ACHN (cell line): ENCODE measurements at places on chromosomes 2 and 18.

GRCh38 chr2:15841776-15842560 is 98.4 kb upstream of the MYCN start:
- no peak for DNase-seq

- DNase-seq: no peak
Measured at GRCh38 chr2:157498483-157498882, 54.6 kb upstream of the CYTIP start.

GRCh38 chr2:73852020-73852419 is 23.3 kb downstream of the STAMBP start:
- DNase-seq: peak; percentile 54

GRCh38 chr2:143088388-143088787 is 40.8 kb upstream of the ARHGAP15 start:
- no peak for DNase-seq

DNA sequence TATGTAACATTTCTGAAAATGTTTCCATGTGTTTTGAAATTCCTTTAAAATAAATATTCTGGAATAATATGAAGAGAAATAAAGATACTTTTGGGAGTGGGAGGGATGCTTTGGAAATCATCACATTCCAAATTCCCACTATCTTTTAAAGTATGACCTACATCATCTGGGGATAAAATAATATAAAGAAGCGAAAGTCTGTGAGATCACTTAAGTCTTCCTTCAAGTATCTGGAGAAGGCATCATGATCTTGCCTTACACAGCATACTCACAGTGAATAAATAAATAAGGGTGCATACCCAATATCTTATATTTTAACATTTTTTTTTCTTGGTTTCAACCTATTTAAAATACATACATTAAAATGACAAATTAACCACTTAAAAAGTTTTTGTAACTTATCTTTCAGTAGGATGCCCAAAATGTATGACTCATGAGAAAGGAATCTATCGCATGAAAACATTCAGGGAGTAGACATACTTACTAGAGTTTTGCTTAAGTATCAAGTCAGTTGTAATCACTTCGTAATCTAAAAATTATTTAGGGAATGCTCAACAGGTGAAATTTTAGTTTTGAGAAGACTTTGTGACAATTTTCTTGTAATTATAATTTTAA is 248.3 kb upstream of the COL3A1 start:
- DNase-seq: peak; percentile 28

DNA sequence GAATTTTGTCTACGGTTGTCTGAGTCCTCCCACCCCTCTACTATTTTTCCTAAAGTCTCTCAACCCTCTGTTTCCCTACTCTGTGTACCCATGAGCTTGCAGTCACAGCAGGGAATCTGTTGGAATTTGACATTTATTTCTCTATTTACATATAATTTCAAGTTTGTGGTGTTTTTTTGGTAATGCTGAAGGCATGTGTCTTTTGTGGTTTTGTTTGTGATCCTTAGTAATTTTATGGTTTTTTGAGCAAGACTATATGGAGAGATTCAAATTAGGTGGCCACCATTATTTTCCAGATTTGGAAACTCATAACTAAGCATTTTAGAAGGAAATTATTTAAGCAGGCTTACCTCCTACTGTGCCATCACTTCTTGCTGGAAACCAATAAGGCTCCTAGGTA is 27.2 kb upstream of the FBLN7 start:
- no peak for DNase-seq

DNA sequence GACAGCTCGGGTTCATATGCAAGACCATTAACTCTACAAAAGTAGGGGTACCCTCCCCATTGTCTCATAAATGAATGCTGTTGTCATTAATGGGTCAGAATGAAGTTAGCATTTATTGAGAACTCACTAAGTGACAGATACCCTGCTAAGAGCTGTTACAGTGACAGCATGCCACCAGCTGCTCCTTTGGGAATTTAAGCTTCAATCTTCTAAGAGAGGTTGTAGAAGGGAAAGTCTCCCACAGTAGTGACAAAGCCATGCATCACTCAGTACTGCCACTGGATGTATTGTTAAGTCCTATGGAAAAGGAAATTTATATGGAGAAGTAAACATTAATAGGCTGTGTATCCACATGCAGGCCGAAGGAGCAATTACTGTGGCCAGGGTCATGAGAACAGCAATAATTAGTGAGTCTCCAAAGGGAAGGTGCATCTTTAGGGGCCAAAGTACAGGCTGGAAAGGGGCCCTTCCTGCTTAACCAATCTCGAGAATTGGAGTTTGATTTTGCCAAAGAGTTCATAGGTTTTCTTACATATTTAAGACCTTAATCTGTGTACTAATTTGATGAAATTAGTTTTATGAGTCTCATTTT is 64.5 kb upstream of the FAM124B start:
- no peak for DNase-seq

GRCh38 chr2:157190151-157190550 is 67.4 kb upstream of the GALNT5 start:
- no peak for DNase-seq

- no peak for DNase-seq
Measured at GRCh38 chr2:195561116-195561921, 95.7 kb upstream of the SLC39A10 start.

DNA sequence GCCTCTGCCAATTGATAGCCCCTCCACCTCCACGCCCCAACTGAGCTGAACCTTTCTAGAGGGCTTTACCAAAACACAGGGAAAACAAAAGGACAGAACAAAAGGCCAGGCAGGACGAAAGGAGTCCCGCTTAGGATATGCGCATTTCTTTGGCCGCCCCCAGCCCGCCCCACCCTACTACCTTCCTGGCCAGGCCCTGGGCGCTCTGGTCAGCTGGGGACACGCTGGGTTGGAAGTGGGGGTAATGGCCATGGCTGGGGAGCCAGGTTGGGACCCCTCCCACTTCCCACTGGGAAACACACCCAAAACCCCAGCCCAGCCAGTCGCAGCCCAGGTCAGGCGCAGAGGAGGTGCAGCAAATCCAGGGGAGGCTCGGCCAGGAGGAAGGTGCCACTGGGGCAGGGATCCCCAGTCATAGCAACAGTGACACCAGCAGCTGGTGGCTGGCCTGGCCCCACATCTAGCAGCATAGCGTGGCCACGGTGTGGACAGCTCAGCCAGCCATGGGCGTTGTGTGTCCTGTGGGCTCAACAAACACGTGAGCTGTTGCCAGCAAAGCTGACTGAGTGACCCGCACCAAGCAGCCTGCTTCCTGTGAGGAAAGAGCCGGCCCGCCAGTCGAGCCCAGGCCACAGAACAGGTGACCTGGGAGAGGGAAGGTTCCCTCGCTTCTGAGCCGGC is 24.6 kb upstream of the B3GNT7 start:
- DNase-seq: no peak

DNA sequence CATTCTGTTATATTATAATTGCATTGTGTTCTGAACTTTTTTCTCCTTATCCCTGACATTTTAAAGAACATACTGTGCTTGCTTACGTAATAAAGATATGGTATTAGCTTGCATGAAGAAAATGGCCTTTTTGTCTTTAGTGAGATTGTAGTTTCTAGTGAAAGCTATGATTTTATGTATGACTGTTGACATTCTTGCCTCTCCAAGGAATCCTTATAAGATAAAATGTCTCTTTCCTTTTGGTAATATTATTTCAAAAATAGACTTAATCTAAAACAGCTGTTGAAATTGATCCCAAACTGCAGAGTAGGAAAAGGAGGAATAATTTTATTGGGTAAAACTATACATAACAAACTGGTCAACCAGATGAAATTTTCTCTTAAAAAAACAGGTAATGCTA is 40.8 kb upstream of the CCDC102B start:
- no peak for DNase-seq

DNA sequence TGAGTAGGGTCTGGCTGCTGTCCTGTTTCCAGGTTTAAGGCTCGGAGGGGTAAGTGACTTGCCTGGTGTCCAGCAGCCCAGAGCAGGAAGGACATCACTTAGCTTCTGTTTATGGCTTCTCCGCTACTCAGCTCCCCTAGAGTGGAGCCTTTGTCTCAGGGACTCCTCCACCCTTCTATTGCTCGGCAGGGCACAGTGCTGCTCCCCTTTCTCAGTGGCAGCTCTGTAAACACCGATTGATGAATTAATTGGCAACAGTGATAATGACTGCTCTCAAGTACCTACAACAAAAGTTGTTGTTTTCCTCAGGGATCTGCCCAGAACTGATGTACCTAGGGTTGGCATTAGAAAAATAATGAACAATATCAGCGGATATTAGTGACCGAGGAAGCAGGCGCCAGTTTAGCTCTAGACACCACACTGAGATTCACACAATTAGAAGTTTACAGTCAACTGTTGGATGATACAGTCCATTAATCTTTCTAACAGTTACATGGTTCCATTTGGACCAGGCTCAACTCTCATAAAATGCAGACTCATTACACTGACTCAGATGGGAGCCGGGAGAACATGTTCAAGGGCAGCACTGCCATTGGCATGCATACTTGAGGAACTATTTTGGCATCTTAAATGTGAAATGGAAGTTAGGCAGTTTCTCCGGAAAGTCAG is 265.7 kb downstream of the MTX2 start:
- DNase-seq: peak; percentile 8

DNA sequence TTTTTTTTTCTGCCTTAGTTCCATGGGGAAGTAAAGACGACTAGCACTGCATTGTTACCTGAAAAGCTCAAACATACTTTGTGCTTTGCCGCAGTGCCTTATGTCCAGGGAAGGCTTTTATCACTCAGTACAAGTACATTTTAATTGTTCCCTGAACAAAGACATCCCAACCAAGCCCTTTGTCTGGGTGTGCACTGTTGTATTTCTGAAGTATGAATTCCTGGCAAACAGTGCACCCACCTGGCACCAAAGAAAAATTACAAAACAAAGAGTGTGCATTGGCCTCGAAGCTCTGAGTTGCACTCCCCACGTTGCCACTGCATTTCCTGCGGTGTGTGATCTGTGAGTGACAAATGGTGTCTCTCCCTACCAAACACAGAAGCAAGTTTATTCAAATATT is 858.5 kb upstream of the PIK3C3 start:
- no peak for DNase-seq

GRCh38 chr18:2223849-2224248 is 347.5 kb downstream of the METTL4 start:
- DNase-seq: peak; percentile 24

- no peak for DNase-seq
Measured at GRCh38 chr2:165305391-165306096, 66.3 kb downstream of the SCN2A start.

GRCh38 chr2:161004379-161004778 is 155.8 kb upstream of the TANK start:
- DNase-seq: peak; percentile 34

DNA sequence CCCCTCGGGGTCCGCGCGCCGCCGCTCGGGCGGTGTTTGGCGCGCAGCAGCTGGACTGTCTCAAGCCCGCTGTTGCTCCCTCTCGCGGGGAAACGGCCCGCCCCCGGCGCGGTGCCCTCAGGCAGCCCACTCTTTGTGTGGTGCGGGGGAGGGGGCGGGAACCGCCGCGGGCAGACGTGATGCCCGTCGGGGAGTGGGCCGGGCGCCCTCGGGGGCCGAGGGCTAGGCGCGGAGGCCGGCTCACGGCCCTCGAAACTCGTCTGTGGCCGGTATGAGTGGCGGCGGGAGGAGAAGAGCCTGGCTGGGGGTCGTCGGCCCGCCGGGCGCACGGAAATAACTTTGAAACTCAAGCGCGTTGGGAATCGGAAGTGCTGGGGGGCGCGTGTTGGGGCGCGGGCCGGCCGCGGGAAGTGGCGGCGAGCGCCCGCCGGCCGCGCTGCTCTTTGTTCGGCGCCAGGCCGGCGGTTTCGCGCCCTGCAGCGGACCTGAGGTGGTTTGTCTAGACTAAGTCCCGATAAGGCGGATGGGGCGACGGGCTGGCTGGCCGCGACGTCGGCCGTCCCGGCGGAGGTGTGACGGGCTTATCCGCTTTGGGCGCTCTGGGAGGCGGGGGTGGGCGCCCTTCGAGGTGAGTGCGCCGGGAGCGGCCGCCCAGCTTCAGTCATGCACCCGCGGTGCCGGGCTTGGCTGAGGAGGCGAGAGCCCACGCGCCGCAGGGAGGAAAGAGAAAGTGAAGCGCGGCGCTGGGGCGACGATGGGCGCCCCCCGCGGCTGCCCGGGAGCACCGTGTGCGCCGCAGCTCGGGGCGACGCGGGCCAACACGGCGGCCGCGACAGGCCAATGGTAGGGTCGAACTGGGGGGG is 679 bp downstream of the PTMA start:
- peak; percentile 39 for DNase-seq

DNA sequence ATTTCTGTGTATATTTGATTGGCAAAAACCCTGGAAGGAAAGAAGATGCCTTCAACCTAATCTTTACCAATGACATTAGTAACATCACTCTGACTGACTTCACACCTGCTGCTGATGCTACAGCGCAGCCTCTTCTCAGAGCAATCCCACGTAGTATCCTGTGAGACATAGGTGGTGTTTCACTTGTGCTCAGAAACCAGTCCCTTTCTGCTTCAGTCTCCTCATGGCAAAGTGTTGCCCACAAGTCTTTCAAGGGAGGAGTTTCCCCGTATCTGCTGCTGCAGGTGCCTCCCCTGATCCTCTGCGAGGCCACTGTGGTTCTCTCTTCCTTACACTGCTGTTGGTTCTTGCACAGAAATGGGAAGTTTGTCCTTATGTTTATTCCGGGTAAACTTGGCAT is 433.2 kb upstream of the TNP1 start:
- no peak for DNase-seq

GRCh38 chr2:99354070-99354469 is 16.9 kb downstream of the EIF5B start:
- DNase-seq: no peak

- DNase-seq: no peak
Measured at GRCh38 chr2:40102447-40102846, 323.4 kb upstream of the THUMPD2 start.

- DNase-seq: no peak
Measured at GRCh38 chr2:148978026-148978685, 60.3 kb upstream of the LYPD6B start.

- peak; percentile 17 for DNase-seq
Measured at GRCh38 chr18:73060666-73061288, 193.0 kb upstream of the NETO1 start.

DNA sequence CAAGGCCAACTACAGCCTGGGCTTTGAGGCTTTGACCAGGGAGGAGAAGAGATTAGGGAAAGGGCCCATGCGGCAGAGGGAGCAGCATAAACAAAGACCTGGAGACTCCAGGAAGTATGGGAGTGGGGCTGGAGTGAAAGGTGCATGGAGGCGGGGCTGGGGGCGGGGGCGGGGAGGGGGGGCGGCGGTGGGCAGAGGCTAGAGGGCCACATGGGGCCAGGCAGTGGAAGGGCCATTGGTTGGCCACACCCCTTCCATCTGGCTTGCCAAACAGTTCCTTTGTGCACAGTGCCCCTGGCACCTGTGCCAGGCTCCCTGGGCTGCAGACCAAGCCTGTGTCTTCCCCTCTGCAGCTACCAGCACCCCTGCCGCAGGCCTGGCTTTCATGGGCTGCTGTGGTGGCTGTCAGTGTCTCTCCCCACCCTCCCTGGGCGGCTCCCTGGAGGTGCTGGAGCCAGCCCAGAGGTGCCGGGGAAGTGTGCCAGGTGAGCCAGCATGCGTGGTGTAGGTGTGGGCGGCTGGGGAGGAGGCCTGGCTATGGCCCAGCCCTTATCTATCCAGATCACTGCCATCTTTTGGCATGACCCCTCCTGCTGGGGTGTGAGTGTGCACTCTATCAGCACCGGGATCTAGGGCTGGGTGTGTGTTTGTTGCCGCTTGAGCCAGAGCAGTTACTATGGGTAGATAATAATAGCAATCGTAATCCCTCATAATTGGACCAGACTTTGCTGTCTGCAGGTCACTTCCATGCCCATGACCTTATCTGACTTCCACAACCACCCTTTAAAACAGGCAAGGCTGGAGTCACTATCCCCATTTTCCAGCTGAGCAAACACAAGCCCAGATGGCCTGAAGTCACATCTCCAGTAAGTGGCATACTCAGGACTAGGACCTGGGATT is 30.5 kb downstream of the DNMT3A start:
- DNase-seq: no peak
